ENCODE measurements at places on chromosomes 4 and X.
A peak's percentile ranks its signal among the peaks of the same experiment; 100 is the strongest.

DNA sequence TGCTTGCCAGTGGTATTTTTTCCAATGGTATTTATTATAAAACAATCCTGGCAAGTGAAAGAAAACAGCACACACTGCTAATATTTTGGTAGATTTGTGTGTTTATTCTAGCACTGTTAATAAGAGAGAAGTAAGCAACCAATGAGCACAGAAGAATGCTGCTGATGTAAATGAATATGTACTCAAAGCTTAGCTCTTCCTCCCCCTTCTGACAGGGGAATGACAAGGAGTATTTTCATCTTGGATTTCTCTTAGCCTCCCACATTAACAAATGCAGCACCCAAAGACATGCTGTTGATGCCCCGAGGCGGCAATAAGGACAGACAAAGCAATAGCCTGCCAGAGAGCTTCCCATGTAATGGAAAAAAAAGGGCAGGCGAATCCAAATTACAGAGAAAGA lies 18.6 kb downstream of the ARHGAP6 start:
- no peak for DNase-seq

- DNase-seq: no peak
Observed at GRCh38 chr4:26223155-26223554, 97.7 kb upstream of the RBPJ start.

- DNase-seq: no peak
Observed at GRCh38 chrX:123081776-123082175, 102.3 kb upstream of the GRIA3 start.

DNA sequence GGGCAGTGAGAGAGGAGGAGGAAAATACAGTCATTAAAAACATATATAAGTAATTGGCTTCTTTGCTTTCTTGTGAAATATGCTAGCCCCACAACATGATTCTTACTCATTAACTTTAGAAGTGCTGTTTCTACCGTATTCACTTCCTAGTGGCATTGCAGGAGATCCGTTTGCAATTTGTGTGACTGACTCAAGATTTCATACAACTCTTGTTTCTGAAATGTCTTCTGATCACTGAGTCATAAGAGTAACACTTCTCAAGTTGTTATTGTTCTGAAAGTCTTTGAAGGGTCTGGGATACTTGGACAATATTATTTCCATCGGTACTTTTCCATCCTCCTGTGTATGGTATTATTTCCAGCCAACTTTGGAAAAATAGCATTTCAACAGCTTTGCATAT lies 310.8 kb downstream of the PACRGL start:
- DNase-seq: no peak

- DNase-seq: no peak
Observed at GRCh38 chr4:7844594-7844991, 95.1 kb downstream of the AFAP1 start.

GRCh38 chrX:49165901-49166881 lies 3.6 kb downstream of the MAGIX start:
- peak; percentile 87 for DNase-seq

DNA sequence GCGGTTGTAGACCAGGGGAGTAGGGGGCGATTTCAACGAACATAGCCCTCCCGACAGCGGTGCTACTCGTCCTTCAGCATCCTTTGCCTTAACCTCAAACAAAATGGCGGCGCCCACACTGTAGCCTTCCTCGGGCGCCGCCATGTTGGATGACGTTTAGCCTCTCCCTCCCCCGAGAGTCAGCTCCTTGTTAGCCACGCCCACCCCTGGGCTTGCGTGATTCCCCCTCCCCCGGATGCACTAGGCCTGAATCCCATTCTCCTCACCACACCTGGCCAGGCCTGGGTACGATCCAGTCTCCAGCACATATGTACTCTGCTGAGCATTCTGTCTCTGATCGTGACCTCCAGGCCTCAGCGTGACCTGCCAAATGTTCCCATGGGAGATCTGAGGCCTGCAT lies 49.0 kb upstream of the ZNF157 start:
- DNase-seq: no peak

- no peak for DNase-seq
Observed at GRCh38 chrX:19794690-19795089, 92.7 kb downstream of the SH3KBP1 start.

- DNase-seq: no peak
Observed at GRCh38 chrX:17183566-17183965, 191.4 kb upstream of the NHS start.

DNA sequence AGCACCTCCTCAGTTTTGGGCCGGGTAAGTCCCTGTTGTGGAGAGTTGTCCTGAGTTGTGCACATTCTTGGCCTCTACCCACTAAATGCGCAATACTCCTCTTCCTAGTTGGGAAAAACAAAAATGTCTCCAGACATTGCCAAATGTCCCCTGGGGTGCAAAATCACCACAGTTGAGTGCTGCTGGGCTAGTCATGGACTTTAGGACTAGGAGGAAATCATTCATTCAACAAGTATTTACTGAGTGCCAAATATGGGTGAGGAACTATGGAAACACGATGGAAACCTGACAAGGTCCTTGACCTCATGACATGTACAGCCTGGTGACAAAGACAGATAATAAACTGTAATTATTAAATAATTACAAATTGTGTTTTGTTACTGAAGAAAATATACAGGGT lies 71.6 kb downstream of the STX18 start:
- no peak for DNase-seq

GRCh38 chr4:174713181-174713580 lies 115.9 kb downstream of the GLRA3 start:
- DNase-seq: no peak

DNA sequence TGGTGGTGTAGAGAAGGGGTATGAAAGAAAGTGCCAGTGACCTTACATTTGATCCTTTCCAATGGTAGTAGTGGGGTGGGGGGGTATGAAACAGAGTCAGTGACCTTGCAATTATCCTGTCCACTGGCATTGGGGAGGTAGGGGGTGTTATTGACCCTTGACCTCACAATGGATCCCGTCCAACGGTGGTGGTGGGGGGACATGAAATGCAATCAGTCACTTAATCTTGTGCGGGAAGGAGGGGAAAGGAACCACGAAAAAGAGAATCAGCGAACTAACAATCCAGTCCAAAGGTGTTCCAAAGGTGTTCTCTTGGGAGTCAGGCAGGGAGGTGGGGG lies 619 bp upstream of the PDK3 start:
- DNase-seq: no peak

DNA sequence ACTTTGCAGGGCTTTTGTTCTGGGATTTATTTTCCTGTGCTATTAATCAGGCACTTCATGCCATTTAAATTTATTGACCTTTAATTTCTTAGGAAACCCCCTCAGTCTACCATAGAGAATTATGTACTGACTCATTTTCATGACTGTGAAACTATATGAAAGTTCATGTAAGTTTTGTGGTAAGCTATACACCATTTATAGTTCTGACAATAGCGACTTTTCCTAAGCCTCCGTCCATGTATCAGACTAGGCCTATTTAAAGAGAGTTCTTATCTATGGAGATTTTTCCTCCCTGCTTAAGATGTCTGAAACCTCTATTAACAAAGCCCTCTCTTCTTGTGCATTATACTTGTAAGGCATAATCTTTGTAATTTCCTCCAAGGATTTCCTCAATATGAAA lies 111.6 kb downstream of the AFF2 start:
- DNase-seq: no peak

DNA sequence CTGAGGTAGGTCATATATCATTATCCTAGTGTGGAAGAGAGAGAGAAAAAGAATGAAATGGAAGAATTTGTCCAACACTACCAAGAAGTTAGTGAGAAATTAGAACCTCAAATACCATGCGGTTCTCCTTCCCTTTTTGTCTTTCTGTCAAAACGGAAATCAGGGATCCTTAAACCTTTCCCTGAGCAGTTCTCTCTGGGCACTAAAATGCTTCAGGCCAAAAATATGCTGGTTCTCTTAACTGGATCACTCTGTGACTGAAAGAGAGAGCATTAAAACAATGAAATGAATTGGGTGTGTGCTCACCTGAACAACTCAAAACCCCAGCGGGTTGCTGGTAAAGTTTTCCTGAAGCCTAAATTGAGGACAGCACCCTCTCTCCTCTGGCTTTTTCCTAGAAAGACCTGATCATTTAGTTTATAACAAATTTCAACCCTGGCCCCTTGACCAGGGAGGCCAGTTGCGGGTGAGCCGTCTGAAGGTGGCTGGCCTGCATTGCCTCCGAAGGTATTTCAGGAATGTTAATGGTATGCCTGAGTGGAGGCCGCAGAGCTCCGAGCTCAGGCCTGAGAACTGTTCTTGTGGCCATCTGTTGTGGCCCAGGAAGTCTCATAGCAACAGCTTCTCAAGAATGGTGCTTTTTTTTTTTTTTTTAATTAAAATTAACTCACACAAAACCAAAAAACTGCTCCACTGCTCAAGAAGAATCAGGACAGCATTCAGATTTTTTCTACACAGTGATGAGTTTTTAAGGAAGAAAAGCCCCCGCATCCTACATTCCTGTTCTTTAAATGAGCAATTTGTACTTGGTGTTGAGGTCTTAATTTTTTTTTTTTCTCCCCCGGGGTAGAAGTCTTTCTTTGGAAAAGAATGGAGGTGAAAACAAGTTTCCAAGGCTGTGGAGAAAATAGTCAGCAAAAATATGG lies 155.1 kb downstream of the SHROOM3 start:
- DNase-seq: no peak

- DNase-seq: no peak
Observed at GRCh38 chrX:128653524-128654060, 601.4 kb upstream of the ACTRT1 start.

GRCh38 chr4:23923840-23924239 lies 34.0 kb upstream of the PPARGC1A start:
- DNase-seq: no peak

GRCh38 chr4:152448854-152449253 lies 87.0 kb downstream of the FBXW7 start:
- DNase-seq: no peak

- DNase-seq: no peak
Observed at GRCh38 chrX:107659286-107659685, 31.0 kb downstream of the PRPS1 start.

GRCh38 chr4:152588869-152589268 lies 53.0 kb upstream of the FBXW7 start:
- DNase-seq: no peak

GRCh38 chr4:20440170-20440569 lies 188.5 kb downstream of the SLIT2 start:
- no peak for DNase-seq

DNA sequence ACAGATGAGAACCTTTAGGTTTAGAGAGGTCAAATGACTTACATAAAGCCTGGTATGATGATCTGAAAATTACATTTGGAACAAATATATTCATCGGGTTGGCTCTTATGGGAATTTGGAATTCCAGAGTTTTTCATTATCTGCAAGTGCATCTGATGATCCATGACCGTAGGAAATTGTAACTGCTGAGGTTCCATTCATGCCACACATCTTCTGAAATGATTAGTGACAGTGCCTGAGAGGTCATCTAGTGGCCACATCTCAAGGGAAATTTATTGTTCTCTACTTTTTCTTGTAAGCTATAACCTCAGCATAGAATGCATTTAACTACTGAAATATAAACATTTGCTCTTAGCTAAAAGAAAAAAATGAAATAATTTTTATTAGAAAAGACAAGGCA lies 105.8 kb upstream of the NWD2 start:
- DNase-seq: no peak

DNA sequence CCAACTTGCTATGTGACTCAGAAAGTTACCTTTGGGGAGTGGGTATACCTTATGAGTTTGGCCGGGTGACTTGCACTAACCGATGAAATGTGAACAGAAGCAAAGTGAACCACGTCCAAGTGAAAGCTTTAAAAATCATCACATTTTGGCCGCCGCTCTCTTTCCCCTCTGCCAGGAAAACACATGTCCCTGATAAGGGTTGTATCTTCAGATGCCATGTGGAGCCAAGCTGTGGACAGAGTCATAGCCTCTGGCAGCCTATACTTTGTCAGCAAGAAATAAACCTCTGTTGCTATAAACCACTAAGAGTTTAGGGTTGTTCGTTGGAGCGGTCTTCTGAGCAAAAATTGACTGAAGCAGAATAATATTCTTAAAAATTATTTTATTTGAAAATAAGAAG lies 92.3 kb downstream of the PRDM5 start:
- no peak for DNase-seq

GRCh38 chr4:152936446-152937335 lies 568 bp downstream of the FHDC1 start:
- DNase-seq: peak; percentile 77

DNA sequence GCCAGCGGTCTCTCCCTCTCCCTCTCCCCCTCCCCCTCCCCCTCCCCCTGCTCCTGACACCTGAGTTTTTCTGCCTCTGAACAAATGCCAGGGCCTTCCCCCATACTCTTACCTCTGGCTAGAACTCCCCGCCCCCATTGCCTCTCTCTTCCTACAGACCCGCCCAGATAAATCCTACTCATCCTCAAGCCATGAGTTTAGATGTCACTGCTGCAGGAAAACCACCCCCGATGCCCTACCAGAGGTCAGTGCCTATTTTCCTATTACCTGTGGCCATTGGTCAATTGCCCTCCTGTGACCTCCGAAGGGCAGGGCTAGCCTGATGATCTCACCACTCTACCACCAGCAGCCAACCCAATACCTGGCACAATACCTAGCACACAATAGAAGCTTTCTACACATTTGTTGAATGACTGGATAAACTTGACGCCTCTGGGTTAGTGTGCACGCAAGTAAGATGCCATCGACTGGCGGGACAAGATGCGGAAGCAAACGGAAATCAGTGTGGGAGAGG lies 43.7 kb downstream of the SLC2A9 start:
- no peak for DNase-seq

GRCh38 chrX:49058794-49059193 lies at the start of gene CCDC120:
CCDC120 (plus strand) TSS chrX:49058999; CDS start chrX:49062042, 3,043 bp downstream.
- DNase-seq: no peak

DNA sequence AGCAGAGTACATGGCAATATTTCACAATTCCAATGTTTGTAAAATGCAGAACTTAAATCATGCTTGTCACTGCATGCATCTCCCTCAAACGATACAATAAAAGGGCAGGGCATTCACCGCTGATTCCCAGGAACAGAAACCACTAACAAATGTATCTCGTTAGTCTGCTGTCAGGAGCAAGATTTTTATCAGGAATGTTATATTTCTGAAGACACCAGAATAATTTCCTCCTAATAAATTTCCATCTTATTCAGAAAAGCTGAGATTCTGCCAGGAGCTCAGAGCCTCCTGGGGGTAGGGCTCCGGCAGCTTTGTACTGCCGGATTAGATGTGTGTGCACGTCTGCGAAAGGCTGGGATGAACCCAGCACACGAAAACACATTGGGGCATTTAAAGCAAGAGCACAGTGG lies 54.0 kb upstream of the LDB2 start:
- DNase-seq: no peak

GRCh38 chrX:123878252-123878721 lies 18.4 kb downstream of the XIAP start:
- DNase-seq: no peak

- no peak for DNase-seq
Observed at GRCh38 chr4:87982036-87982435, 6.5 kb downstream of the SPP1 start.

Measured in hematopoietic multipotent progenitor cell treated with erythropoietin and hydrocortisone succinate and interleukin-3 and kit ligand, for 17 days (in vitro differentiated cells).